Large intestine (tissue), 12 donors: ENCODE measurements at places on chromosomes 2 and 18. TPM values are rescaled to one million over a fixed set of nuclear protein-coding genes. Genes with fewer than 3 reads are reported as not detected.

The IL18R1 gene
- 6.9 TPM for polyA plus RNA-seq

The PHOSPHO2 gene
- 18.1 TPM for polyA plus RNA-seq

The CROCC2 gene
- polyA plus RNA-seq, result 0.09 TPM

The SMYD1 gene
- polyA plus RNA-seq, result 5.0 TPM

The KYNU gene
- 3.1 TPM for polyA plus RNA-seq

The ERLEC1 gene
- polyA plus RNA-seq, result 64.1 TPM

The SCN9A gene
- polyA plus RNA-seq, result 7.3 TPM

The HOXD4 gene
- 4.9 TPM for polyA plus RNA-seq

The LRRTM4 gene
- 1.2 TPM for polyA plus RNA-seq

The MEP1B gene
- polyA plus RNA-seq, result 0.45 TPM

The PLEKHA3 gene
- polyA plus RNA-seq, result 12.9 TPM

The TDRD15 gene
- polyA plus RNA-seq, result not detected

The IMP4 gene
- 49.4 TPM for polyA plus RNA-seq

The STPG4 gene
- 0.18 TPM for polyA plus RNA-seq

The LRRC30 gene
- polyA plus RNA-seq, result not detected

The NRBP1 gene
- polyA plus RNA-seq, result 89.0 TPM

The GLI2 gene
- 4.1 TPM for polyA plus RNA-seq

The CABYR gene
- polyA plus RNA-seq, result 3.3 TPM

The CDH2 gene
- polyA plus RNA-seq, result 14.2 TPM

The TTC21B gene
- polyA plus RNA-seq, result 17.8 TPM

The HNMT gene
- 71.1 TPM for polyA plus RNA-seq

The C1QL2 gene
- 0.18 TPM for polyA plus RNA-seq

The DTNB gene
- 6.8 TPM for polyA plus RNA-seq
